CD14-positive monocyte (primary cell): ENCODE measurements at places on chromosomes 1 and 21.

DNA sequence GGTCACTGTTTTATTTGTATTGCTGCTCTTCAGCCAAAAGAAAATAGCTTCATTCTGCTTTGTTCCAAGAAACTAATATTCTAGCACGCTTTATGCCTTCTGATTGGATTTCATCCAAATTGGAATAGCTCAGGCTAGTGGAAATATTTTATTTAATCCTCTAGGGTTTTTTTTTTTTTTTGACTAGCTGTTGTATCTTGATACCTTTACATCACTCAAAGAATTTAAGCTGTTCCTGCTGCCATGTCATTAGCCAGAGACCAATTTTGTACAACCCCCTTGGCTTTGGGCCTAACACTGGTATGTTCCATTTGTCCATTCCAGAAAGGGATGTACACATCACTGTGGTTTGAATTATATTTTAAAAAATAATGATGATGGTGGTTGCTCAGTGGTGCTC lies 103.0 kb downstream of the DISC1 start:
- no peak for DNase-seq

DNA sequence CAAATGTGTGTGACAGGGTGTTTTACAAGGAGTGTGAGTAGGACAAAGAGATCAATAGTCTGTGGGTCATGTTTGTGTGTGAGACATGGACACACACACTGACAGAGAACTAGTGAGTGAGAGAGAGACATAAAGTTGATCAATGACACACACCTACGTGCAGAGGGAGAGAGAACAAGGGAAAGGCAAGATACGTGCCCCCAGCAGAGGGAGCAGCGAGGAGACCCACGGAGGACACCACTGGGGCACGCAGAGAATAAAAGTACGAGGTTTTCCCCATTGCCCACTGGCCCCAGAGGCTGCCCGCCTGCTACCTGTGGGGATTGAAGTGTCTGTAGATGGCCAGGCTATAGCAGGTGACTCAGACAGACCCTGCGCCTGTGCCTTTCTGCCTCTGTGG lies 130.2 kb upstream of the CSF3R start:
- DNase-seq: no peak

- DNase-seq: no peak
Measured at GRCh38 chr1:167800251-167800650, 78.5 kb downstream of the MPZL1 start.

GRCh38 chr21:43717967-43718871 lies 710 bp upstream of the PDXK start:
- DNase-seq: no peak

DNA sequence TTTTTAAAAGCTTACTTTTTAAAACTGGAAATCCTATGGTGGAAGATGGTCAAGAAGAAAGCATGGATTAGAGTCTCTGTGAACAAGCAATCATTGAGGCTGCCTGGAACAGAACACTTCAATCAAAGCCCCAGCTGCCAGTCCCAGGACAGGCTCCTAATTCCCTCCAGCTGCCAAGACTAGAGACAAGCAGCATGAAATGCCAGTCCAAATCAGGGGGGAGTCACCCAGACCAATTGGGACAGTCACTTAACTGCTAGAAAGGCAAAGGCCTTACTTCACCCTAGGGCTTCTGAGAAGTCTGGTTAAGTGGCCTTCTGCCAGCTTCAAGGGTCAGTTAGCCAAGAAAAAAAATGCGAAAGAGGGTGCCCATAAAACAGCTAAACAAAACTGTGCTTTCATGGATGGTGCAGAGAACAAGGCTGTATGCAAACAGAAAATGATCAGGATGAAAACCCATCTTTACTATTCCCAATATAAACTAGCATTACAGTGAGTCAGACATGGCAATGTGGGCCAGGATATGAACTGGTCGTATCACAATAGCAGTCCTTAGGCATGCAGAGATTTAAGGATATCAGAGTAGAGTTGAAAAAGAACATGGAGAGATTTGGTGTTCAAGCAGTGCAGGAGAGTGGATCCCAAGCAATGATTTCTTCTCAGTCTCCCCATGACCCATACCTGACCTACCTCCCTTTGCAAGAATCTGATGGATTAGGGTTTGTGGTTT lies 31.0 kb upstream of the MAN1A2 start:
- no peak for DNase-seq

DNA sequence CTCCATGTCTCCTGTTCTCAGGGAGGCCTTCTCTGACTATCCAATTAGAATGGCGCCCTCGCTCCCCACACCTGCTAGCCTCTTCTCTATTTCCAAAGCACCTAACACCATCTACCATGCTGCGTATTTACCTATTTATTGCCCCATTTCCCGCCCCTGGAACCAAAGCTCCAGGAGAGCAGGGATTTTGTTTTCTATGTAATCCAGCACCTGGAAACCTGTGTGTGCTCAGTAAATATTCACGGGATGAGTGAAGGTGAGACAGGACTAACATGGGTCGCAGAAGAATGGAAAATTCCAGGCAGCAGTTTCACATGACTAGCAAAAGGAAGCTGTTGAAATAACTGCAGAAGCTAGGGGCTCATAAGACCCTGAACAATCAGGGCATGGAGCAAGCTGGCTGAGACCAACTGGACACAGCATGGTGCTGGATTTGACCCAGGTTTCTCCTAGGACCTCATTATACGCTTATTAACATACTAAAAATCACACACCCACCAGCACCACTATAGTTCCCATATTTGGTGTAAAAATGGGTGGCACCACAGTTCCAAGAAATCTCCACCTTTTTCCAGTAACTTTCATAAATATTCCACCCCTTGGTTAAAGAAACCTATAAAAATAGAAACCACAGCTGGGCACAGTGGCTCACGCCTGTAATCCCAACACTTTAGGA lies 15.1 kb upstream of the TENT5B start:
- DNase-seq: no peak

DNA sequence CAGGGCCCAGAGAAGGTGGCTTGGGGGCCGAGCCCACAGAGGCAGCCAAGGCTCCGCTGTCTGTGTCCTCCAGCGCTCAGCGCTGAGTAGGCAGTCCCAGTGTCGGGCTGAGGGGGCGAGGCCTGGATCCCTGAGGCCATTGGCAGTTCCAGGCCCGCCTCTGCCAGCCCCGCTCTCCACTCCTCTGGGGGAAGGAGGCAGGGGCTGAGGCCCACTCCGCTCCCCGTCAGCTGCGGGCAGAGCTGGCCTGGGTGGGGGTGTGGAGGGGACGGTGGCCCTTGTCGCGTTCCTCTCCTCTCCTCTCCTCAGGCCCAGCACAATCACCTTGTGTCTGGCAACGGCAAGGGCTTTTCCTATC lies 132.8 kb downstream of the CASZ1 start:
- no peak for DNase-seq

GRCh38 chr21:29178926-29179325 lies 48.5 kb downstream of the MAP3K7CL start:
- no peak for DNase-seq

- DNase-seq: no peak
Measured at GRCh38 chr1:83762416-83762815, 236.5 kb downstream of the TTLL7 start.

GRCh38 chr1:94529416-94529815 lies 12.1 kb downstream of the F3 start:
- no peak for DNase-seq

- DNase-seq: no peak
Measured at GRCh38 chr1:78126506-78126905, 80.7 kb downstream of the GIPC2 start.

GRCh38 chr1:81967951-81968350 lies 167.2 kb downstream of the ADGRL2 start:
- no peak for DNase-seq

DNA sequence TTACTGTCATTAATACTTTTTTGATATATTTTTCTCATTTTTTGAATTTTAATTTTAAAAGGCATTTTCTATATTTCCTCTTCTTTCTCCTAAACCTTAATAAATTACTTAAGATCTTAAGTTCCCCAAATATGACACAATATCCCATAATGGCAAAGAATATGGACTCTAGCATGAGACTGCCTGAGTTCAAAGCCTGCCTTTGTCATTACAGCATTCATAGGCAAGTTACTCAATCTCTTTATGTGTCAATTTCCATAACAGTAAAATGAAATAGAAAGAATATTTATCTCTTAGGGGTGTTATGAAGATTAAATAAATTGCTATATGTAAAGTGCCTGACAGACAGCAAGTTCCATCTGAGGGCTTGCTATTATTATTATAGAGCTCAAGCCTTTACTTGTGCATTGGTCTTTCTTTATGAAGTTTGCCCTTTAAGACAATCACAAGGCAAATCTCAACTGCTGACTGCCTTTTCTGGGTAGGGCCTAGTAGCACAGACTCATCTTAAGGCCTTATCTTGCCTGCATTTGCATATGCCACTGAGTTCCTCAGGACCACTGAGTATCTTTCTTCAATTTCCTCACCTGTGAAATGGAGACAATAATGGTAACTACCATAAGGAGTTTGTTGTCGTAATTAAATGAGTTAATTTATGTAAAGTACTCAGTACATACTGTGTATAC lies 231.0 kb downstream of the NRIP1 start:
- DNase-seq: peak; percentile 17

DNA sequence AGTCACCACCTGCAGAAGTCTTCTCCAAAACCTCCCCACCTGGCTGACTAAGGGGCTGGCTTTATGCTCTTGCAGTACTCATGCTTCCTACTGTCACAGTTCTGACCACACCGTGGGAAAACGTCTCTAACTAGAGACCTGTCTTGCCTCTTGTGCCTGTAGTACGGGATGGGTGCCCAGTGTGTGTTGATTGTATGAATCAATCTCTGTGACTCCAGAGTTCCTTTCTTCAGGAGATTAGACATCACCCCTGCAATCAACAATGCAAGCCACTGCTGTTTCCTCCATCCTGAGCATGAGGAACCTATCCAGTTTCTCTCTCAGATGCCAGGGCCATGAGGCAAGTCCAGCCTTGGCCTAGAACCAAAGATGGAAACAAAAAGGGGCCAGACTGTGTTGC lies 64.1 kb downstream of the LRRN2 start:
- no peak for DNase-seq

- no peak for DNase-seq
Measured at GRCh38 chr1:101242324-101243050, 5.7 kb downstream of the S1PR1 start.

DNA sequence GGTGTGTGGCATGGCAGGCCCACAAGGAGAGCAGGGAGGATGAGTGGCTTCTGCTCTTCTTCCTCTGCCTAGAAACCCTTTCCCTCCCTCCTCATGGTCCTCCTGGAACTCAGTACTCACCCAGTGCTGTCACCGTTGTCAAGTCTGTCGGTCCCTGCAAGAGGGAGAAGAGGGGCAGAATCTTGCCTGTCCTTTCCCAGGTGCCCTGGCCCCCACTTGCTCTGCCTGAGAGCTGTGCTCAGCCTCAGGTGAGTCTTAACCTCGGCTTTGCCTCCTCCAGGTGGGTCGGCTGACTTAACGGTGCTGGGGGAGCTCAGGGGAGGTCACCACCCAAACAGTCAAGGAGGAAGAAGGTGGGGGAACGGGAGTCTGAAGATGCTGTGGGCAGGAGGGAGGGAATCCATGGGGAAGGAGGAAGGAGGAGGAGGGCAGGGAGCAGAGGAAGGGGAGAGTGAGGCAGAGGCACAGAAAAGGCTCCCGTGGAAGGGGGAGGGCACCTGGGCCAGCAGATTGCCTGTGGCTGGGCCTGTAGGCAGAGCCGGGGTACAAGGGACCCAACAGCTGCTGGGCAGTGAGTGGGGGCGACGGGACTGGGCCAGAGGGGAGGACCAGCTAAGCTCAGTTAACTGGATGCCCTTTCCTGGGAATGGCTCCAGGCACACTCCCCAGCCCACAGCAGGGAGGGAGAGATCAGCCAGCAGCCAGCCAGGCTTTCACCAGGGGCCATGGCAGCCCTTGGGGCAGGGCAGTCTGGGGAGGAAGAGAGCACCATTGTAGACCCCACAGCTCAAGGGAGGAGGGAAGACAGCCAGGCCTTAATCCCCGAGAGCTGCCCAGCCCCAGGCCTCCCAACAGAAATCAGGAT lies 26.3 kb downstream of the CTNNBIP1 start:
- no peak for DNase-seq

GRCh38 chr1:111369177-111369576 lies 58.4 kb downstream of the OVGP1 start:
- DNase-seq: no peak

GRCh38 chr1:179128520-179128919 lies 46.6 kb downstream of the TOR3A start:
- DNase-seq: no peak

- peak; percentile 63 for DNase-seq
Measured at GRCh38 chr1:152013664-152014237, 20.1 kb upstream of the S100A10 start.

GRCh38 chr1:241654019-241654418 lies 1.9 kb downstream of the WDR64 start:
- no peak for DNase-seq

GRCh38 chr1:165481820-165482532 lies 37.0 kb upstream of the RXRG start:
- no peak for DNase-seq

DNA sequence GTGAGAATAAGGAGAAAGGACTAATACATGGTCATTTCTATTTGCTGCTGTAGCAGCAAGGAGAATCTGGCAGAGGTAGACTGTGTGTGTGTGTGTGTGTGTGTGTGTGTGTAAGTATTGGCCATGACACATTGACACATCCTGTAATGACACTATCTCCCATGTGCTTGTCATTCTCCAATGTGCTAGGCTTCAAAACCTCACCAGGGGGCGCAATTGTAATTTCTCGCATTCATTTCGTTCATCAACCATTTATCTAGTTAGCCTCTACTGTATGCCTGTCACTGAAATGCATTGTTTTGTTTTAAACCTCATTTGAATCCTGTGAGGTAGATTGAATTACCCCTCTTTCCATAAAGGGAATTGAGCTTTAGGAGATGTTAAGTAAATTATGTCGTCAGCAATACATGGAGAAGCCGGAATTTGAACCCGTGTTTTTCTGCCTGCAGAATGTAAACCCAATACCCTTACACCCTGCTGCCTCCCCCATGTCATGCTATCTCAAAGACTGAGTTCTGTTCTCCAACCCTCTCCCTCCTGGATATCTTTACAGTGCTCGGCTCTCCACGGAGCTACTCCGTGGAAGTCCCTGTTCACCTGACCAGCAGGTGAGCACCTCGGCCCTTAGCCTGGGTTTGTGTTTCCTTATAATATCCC lies 100.8 kb downstream of the UCK2 start:
- DNase-seq: peak; percentile 72

GRCh38 chr1:22930240-22930912 lies 42.3 kb downstream of the LACTBL1 start:
- no peak for DNase-seq

DNA sequence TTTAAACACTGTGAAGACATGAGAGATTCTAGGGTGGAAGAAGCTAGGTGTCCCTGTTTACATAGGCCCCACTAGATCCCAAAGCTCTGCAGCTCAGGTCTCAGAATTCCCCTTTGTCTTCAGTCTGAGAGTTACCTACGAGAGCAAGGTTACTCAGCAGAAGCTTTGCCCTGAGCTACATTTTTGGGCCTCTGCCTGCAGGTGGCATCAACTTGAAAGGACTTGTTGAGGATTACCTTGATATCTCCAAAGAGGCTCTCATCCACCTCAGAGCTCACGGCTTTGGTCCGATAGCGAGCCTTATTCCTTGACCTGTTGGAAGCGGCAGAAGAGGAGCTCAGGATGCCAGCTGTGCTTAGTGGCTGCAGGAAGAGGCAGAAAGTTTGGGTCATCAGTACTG lies 7.0 kb downstream of the CFAP45 start:
- DNase-seq: no peak
